Esophagus muscularis mucosa (tissue), 4 donors: ENCODE measurements at places on chromosomes 11 and 22.

DNA sequence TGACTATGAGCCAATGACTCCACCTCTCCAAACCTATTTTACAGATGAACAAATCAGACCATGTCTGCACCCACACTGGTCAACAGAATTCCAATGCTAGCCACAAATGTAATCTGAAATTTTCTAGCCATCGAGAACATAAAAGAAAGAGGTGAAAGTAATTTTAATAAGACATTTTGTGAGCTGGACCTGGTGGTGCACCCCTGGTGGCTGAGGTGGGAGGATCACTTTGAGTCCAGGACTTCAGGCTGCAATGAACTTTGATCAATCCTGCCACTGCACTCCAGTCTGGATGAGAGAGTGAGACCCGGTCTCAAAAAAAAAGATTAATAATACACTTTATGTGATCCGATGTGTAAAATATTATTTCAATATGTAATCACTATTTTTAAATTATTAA lies 9.4 kb upstream of the RNF185 start:
- no peak for DNase-seq

GRCh38 chr11:127393460-127393997 lies 393.0 kb upstream of the KIRREL3 start:
- DNase-seq: no peak

- DNase-seq: no peak
These were observed 79.2 kb downstream of the DHCR7 start for GRCh38 chr11:71368966-71369365.

DNA sequence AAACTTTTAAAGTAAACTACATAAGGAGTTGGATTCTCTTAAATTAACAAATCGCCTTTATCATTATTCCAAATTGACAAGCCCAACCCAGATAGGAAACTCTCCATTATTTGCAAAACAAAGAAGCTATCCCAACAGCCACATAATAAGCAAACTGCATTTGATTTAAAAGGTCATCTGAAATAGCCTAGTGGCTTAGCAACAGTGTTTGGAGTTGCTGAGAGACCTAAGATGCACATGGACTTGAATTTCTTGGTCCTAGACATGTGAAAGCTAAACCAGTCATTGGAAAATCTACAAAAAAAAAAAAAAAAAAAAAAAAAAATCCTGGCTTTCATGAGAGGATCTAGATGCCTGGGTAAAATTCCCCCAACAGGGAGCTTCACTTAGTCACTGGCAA lies 69.5 kb downstream of the PRCP start:
- no peak for DNase-seq

- no peak for DNase-seq
These were observed 111.6 kb downstream of the BLID start for GRCh38 chr11:122004446-122004845.

DNA sequence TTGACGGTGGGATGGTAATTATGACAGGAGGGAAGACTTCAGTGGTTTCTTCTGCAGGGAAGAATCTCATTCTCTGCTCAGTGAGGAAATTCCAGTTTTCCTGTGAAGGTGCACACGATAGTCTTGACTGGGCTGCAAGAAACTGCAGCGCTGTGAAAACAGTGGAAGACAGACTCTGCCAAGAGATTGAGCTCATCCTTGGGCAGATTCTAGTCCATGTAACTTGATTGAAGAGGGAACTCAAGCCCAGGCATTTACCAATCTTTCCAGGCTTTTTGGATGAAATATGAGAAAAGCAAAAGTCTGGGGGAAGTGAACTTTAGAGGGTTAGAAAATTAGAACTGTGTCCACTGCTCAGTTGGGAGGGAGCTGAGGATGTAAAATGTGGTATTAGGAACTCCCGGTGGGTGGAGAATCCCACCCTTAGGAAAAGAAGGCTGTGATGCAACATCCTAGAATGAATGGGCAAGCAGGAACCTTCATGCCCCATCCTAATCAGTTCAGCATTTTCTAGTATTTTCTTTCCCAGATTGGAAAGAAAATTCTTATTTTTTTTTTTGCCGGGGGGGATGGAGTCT lies 212.6 kb downstream of the DBX1 start:
- DNase-seq: no peak

GRCh38 chr22:46084943-46085827 lies 65.1 kb upstream of the PPARA start:
- no peak for DNase-seq

DNA sequence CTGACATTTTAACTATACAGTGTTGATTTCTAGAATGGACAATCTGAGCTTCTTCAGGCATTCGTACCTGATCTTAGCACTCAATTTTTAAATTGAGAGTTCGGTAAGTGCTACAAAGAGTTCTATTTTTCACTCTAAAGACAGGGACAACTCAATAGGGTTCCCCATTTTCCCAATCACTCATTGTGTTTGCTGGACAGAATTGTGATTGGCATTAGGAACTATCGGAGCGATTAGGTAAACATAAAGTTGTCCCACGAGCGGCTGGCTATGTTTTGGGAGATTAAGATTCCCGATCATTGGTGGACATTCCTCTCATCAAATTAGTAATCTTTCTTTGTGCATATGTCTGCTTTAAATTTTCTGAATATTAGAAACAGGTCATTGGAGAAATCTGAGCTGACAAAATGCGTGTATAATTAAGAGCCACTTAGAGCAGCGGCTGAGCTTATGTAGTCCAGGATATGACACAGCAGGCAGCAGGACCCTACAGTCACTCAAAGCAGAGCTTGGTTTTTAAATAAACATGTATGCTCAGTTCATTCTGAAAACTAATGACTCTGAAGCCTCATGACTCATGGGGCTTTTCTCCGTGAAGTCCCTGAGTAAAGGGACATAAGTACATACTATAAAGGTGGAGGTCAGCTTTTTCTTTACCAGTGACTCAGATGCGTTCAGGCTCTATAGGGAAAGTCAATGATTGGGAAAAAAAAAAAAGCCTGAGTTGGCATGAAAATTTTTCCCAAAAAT lies 109.4 kb downstream of the GRIA4 start:
- no peak for DNase-seq

- DNase-seq: no peak
These were observed 150.1 kb upstream of the LRRC4C start for GRCh38 chr11:41609511-41609910.

DNA sequence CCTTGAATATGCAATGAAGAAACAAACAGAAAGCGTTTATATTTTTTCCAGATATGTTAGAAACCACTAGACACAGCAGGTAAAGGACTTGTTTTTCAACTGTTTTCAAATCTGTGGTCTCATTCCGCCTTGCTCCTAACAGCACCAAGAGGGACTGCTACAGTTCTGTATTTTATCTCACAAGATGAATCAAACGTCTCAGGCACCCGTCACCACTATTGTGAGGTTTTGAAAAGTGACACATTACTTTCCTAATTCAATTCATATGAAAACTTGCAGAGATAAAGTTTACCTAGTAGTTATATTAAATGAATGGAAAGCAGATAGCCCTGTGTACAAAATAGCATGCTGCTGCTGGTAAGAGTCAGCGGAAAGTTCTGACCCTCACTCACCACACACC lies 386.3 kb downstream of the ETS1 start:
- no peak for DNase-seq

DNA sequence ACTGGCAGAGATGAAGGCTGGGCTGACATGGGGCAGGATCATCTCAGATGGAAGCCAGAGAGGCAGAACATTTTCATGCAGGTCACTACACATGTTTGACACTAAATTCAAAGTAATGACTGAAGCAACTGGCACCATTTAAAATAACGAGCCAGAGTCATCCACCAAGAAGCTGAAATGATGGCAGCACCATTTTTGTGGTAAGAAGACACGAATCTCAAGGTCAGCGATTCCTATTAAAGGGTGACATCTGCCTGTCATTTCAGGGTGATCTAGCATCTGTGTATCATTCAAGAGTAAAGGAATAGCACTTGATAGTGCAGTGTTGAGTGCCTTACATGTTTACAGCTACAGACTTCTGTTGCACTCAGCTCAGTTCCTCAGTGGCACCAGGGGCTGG lies 113.4 kb upstream of the C11orf87 start:
- DNase-seq: no peak

DNA sequence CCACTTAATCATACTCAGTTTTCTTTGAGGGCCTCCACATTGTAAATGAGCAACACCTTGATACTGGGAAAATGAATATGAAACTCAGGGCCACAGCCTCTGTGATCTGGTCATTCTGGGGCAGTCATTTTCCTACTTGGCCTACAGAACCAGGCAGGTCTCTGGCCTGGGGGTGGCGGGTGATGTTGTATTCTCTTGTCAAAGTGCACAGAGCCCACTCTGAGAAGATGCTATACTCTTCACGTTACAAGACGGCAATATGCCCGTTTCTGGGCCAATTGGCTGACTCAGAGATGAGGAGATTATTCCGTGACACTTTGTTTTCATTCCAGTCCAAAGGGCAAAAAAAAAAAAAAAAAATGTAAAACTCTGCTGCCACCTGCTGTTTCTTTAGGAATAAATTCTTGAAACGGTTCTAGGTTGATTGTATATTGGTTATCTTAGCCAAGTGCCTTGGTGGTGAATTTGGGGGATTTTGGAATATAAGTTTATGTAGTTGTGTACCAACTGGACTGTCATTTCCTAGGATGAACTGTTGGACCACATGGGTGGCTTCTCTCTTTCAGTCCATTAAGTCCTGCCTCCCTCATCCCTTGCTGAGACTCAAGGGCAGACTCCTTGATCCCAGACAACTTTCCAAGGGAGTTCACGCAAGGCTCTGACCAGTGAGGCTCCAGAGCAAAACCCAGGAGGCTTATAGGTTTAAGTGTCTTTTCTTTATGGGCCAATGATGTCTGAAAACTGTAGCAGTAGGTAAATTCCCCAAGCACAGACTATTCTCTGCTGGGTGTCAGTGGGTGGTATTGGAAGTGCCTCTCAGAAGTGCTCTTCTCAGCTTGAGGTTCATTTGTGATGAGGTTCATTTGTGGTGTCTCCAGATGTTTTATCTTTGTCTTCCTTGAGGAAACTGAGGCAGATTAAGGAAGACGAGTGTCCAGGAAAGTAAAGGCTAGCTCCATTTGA lies 18.2 kb downstream of the ADM start:
- DNase-seq: peak; percentile 92

- DNase-seq: no peak
These were observed 16.1 kb downstream of the C2CD3 start for GRCh38 chr11:74154620-74155281.

DNA sequence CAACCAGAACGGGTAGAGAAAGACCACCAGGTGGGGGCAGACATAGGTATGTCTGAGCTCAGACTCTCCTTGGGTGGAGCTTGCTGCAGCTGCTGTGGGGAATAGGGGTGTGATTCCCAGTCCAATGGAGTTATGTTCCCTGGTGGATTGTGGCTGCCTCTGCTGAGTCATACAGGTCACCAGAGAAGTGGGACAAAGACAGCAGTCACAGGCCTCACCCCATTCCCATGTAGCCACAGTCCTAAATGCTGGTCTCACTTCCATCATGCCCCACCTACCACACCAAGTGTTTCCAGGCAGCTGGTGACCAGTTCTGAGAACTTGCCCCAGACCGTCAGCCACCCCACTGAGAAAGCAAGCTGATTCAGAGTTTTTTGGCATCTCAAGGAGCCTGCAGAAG lies 17.5 kb downstream of the OR52E5 start:
- DNase-seq: no peak

DNA sequence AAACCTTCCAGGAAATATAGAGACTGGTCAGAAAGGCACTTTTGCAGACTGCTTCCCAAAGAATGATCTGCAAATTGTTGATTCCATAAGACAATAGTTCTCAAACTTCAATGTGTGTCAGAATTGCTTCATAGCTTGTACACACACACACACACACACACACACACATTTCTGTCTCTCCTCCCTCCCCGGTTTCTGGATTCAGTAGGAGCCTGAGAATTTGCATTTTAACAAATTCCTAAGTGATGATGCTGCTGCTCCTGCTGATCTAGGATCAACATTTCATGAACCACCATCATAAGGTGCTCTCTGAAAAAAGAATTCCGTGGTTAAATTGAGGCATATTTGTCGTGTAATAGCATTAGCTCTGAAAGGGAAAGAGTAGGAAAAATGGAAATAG lies 35.3 kb upstream of the FZD4 start:
- DNase-seq: no peak

DNA sequence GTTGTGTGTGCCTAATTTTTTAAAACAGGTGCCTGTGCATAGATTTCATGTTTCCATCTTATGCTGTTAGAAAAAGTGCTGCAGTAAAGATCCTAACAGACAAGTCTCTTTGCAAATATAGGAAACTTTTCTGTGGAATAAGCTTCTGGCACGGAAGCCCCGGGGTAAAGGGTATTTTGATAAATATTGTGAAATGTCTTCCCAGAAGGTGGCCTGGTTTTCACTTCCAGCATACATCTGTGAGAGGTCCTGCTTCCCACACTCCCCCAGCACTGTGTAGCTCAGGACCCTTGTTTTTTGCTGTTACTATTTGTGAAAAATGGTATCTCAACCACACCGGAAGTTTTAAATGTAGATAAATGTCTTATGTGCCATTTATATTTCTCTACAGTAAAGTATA lies 14.5 kb downstream of the ST3GAL4 start:
- DNase-seq: no peak

GRCh38 chr11:82557274-82557673 lies 176.4 kb downstream of the FAM181B start:
- no peak for DNase-seq

- DNase-seq: no peak
These were observed 2.0 kb upstream of the KCNJ1 start for GRCh38 chr11:128868841-128869671.

DNA sequence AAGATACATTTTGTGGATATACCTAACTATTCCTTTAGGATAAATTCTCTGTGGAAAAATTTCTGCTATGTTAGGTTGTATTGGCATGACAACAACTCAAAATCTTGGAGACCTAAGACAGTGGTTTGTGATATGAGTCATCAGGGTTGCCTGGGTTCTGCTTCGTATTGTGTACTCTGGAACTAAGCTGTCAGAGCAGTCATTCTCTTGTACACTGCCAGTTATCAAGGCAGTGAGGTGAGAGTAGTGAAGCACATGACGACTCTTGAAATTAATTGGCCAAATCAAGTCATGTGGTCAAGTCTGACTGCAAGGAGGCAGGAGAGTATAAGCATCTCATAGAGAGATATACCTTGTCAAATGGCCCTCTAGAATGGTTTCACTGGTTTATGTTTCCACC lies 104.4 kb downstream of the FANCF start:
- DNase-seq: no peak

- DNase-seq: no peak
These were observed 492 bp downstream of the JHY start for GRCh38 chr11:122882857-122883645.

DNA sequence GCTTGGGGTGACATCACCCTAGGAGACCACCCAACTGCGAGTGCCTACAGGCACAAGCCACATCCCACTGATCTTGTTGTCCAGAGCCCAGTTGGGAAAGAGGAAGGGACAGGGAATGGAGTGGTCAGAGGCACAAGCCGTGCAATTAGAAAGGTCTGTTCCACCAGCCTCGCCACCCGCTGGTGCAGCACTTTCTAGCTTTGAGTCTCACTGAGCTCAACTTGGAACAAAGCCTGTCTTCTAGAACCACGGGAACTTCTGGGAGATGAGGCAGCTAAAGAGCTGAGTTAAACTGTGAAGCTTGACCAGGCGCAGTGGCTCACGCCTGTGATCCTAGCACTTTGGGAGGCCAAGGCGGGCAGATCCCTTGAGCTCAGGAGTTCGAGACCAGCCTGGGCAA lies 29.3 kb downstream of the TPBGL start:
- no peak for DNase-seq
